ENCODE measurements at places on chromosomes 13 and 19.

- DNase-seq: no peak
Observed at GRCh38 chr13:87244256-87244890, 426.8 kb upstream of the SLITRK5 start.

GRCh38 chr19:13926715-13927114, 11.5 kb downstream of the PODNL1 start:
- no peak for DNase-seq

GRCh38 chr19:18893587-18894253, 2.2 kb downstream of the CERS1 start:
- no peak for DNase-seq

- DNase-seq: no peak
Observed at GRCh38 chr13:22903301-22903700, 277.5 kb upstream of the SGCG start.

GRCh38 chr13:114339857-114340534, 25.7 kb downstream of the CHAMP1 start:
- peak; percentile 14 for DNase-seq

- peak; percentile 38 for DNase-seq
Observed at GRCh38 chr19:38395381-38396114, 7.1 kb downstream of the SPRED3 start.

DNA sequence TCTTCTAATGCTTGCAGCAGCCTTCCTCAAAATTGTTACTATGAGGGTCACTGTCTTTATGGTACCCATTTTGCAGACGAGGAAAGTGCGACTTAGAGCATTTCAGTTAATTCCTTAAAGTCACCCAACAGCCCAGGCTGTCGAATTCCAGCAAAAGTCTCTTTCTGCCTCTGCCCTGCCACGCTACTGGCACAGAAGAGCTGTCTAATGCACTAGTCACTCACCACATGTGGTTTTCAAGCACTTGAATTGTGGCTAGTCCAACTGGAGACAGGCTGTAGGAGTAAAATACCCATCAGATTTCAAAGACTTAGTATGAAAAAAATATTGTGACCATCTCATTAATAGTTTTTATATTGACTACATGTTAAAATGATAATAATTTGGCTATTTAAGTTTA, 1.7 kb downstream of the FPR1 start:
- no peak for DNase-seq

DNA sequence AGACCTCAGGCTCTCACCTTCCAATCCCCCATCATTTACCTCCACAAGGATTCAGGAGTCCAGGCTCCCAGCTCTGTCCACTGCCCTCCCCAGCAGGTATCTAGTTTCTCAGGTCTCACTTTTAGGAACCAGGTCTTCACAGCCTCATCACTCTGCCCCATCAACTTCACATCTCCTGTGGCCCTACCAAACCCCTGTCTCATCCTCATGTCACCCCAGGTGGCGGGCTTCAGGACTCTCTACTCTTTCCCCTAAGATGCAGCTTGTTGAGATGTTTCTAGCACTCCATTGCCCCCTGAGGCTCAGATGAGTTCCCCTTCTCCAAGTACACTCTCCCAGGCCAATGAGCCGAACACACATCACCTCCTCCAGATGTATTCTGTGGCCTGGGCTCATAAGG, 1.5 kb downstream of the PPFIA3 start:
- DNase-seq: no peak

GRCh38 chr19:56263319-56263718, 9.2 kb upstream of the EDDM13 start:
- no peak for DNase-seq

GRCh38 chr13:80844164-80844563, 503.2 kb upstream of the SPRY2 start:
- no peak for DNase-seq

GRCh38 chr19:55677572-55678028, 2.6 kb downstream of the EPN1 start:
- DNase-seq: no peak

- DNase-seq: no peak
Observed at GRCh38 chr19:55113570-55114039, 3.8 kb downstream of the PPP1R12C start.

GRCh38 chr19:11560404-11561051, 1.5 kb upstream of the ELOF1 start:
- DNase-seq: peak; percentile 48

- no peak for DNase-seq
Observed at GRCh38 chr13:111111376-111111937, 3.7 kb upstream of the ARHGEF7 start.

GRCh38 chr13:97352815-97353214, 81.2 kb upstream of the RAP2A start:
- no peak for DNase-seq

- DNase-seq: no peak
Observed at GRCh38 chr19:41330946-41331678, 21.1 kb downstream of the CCDC97 start.

DNA sequence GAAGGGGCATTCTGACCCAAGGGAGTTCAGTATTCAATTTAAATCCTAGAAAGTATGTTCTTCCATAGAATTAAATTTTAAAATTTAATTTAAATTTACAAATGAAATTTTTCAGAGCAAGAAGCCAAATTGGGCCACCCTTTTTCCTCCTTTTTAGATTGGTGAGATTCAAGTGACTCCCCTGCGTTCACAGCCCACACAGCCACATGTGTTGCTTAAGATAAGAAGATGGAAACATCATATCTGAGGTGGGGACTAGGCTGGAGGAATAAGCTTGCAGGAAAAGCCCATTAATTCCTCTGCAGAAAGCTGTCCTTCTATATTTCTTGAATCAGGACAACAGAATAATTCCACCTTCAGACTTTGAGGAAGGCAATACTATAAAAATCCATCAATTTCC, 392.7 kb upstream of the ZNF507 start:
- no peak for DNase-seq

DNA sequence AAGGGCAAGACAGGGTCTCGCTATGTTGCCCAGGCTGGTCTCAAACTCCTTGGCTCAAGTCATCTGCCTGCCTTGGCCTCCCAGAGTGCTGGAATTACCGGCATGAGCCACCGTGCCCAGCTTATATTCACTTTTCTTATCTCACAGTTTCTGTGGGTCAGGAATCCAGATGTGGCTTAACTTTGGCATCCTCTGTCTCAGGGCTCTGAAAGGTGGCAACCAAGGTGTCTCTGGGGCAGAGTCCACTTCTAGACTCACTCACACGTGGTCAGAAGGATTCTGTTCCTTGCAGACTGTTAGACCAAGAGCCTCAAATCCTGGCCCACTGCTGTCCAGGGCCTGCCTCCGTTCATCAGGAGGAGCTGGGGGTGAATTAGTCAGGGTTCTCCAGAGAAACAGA, 7.6 kb upstream of the LMNB2 start:
- DNase-seq: no peak

- no peak for DNase-seq
Observed at GRCh38 chr13:25248071-25248470, 39.2 kb downstream of the MTMR6 start.

DNA sequence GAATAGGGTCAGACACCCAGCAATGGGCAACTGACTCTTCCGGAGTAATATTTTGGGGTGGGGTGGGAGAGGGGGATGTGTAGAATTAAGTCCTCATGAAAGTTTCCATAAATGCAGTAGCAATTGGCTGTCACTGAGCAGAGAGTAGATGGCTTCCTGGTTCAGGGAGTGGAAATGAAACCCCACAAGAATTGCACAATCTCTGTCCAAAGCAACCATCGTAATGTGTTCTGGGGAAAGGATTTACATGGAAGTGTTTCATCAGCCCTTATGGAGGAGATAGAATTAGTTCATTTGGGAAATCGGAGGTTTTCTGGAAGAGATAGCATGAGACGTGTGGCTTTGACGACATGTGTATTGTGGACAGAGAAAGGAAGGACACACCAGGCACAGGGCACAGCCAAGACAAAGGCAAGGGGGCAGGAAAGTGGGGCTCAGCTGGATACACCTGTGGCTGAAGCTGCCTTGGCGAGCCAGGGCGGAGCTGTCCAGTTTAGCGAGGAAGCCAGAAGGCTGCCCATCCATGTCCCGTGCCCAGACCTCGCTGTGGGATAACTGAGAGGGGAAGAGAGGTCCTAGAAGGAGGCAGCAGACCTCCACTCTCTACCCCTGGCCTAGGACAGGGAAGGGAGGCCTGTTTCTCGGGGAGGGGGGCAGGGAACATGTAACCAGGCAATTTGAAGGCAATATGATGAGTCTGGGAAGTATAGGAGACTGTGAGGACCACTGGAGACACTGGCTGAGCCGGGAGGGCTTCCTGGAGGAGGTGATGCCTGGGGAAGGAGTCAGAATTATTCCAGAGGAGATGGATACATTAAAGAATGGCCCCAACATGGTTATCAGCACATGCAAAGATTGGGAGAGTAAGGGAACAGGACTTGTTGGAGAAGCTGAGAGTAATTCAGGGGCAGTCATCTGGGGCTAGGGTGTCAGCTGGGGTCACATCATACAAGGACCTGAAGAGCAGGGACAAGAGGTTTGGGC, 2.6 kb upstream of the CLEC4G start:
- DNase-seq: no peak

DNA sequence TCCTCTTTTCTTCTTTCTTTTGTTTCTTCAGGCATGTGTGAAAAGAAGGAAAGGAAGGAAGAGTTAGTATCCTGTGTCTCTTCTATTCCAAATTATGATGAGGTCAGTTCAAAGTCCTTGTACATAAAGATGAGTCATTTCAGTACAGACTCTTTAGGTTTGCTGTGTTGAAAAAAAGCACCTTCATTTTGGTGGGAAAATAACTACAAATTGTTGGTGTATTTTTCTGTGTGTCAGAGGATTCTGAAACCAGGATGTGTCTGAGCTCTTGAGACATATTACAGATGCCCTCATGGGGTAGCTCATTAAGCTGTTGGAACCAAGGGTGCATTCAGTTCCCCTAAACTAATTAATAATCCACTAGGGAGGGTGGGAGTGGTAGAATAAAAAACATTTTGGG, 5.8 kb upstream of the HSPH1 start:
- no peak for DNase-seq

GRCh38 chr13:109274188-109274821, 512.1 kb downstream of the IRS2 start:
- DNase-seq: no peak

- no peak for DNase-seq
Observed at GRCh38 chr13:78103936-78104335, 185.3 kb upstream of the EDNRB start.

DNA sequence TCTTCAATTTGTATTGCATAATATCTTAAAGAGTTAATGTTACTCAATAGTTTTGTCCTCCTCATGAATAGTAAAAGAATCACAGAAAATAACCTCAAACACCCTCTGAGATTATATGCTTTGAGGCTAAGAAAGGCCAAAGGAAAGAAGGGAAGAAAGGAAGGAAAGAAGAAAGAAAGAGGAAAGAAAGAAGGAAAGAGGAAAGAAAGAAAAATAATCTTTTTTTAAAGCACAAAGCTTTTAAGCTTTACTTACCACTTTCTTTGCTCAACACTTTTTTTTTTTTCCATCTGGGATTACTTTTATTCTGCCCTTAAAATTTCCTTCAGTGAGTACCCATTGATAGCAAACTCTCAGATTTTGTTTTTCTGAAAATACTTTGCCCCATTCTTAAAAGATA, 369.1 kb downstream of the FGF9 start:
- no peak for DNase-seq

GRCh38 chr13:100124265-100124664, 35.4 kb downstream of the PCCA start:
- no peak for DNase-seq

DNA sequence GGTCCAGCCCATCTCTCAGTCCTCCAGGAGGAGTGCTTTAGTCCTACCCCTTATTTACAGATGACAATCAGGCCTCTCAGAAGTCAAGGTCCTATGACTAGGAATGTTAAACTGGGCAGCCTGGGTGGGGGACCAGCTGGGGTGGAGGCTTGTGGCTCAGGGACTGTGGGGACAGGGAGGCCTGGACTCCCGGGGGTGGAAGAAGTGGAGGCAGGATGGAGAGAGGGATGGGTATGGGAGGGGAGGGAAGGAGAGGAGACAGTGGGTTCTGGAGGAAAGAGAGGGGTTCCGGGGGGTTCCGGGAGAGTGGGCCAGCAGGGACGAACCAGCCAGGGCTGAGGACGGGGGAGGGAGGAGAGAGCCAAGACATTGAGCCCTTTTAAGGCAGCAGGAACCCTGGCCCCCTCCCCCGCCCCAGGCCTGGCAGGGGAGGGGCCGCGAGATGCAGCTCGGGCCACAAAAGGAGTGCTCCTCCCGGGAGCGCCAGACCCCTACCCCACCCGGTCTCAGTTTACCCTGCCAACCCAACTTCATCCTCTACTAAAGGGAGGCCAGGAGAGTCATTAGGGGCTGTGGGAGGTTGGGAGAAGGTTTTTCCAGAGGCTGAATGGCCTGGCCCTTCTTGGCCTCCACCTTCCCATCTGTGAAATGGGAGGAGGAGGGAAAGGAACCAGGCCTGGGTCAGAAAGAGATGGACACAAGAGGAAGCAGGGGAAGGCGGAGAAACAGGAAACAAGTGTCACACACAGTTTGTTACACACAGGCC, 1.7 kb downstream of the DMPK start:
- no peak for DNase-seq

DNA sequence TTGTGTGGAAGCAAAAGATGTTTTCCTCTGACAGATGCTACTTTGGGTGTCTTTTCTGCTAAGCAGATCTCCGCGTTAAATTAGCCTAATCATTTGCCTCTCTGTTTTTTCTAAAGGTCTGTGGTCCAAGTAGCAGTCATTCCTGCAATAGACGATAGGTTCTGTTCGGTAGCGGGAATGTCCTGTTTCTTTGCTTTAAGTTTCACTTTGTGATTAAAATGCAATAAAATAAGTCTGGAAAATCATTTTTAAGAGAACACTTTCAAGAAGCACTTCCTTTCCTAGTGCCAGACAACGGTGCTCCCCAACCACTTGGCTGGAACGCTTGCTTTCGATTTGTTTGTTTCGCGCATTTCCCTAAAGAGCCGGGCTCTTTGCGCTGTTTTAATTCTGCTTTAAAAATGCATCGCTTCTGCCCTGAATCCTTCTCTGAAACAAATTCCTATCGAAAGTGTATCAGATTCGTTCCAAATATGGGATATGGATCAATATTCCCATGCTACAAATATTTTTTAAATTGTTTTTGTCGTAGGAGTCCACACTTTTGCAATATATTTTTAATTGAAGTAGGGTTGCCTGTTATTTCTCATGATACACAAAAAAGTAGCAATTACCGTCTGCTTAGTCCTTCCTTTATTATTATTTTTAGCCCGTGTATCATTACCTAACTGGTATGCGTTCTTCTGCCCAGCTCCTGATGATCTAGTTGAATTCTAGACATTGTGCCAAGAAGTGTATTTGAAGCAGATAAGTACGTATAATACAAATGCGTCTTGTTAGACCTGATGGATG, 14.2 kb downstream of the ZIC2 start:
- DNase-seq: no peak

DNA sequence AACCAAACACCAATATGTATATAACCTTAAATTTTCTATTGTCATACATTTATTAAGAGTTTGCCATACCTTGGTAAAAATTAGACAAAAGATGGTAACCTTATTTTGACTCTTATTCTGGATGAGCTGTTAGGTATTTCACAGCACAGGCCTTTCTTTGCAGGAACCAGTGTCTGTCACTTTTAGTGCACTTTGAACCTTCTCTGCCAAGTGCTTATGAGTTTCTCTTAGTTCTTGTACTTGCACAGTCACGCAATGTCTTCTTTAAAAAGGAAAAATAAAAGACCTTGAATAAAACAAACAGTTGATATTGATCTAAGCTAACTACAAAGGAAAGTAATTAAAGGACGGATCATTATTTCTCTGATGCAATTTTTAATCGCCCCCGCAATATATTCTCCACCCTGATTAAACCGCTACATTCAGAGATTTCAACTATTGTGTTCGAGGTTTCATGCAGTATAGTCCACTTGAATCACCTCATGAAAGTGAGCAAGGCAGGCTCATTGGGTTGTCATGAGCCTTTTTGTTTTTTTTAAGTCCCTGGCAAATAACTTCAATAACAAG, 534.5 kb downstream of the KLF5 start:
- no peak for DNase-seq

- DNase-seq: no peak
Observed at GRCh38 chr19:15093001-15093400, 11.0 kb downstream of the OR1I1 start.
